MCF 10A (cell line): ENCODE measurements at places on chromosomes 3 and 15.
A peak's percentile ranks its signal among the peaks of the same experiment; 100 is the strongest.

GRCh38 chr3:161413127-161413854 lies 42.0 kb upstream of the SPTSSB start:
- H3K27me3 ChIP-seq: no peaks in the 10 kb centered on the region
- peak; percentile 90 for DNase-seq
- H3K27ac ChIP-seq: no peak overlapping the region
- H3K4me3 ChIP-seq: no peak overlapping the region
- no peaks in the 10 kb centered on the region for H3K36me3 ChIP-seq

DNA sequence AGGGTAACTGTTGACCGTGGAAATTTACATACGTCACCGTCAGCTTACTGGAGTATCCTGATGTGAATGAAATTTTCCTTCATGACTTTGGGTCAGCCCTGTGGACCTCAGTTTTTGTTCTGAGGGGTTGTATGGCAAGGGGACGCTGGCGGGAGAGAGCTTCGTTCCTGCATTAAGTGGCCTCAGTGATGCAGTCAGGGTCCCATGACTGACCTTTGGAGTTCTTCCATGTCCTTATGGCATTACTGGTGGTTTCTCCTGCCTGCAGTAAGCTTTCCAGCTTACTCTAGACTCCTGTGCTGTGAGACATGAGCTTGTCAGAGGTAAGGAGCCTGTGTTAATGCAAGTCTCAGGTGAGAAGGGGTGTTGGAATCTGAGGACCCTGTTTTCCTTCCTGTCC lies 1.8 kb downstream of the CD276 start:
- H3K4me1 ChIP-seq: peaks cover 46% of the 10 kb centered on the region
- H3K4me3 ChIP-seq: peak overlapping the region; percentile 82
- peak overlapping the region; percentile 69 for H3K27ac ChIP-seq
- no peaks in the 10 kb centered on the region for H3K27me3 ChIP-seq
- DNase-seq: no peak
- H3K36me3 ChIP-seq: no peaks in the 10 kb centered on the region

DNA sequence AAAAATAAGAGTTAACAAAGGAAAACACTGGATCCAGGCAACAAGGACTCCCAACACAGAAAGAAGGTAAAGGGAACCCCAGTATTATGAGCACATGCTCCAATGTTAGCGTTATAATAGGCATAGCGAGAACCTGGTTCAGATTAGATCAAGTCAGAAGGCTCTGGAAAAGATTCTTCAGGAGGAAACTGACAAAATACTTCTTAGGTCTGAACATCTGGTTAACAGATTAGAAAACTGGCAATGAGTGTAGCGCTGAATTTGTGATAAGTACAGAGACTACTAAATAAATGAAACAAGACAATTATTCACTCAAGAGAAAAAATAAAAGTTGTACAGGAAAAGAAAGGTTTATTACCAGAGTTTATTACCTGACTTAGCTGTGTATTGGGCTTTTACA lies 146.1 kb downstream of the DPH6 start:
- H3K27me3 ChIP-seq: no peaks in the 10 kb centered on the region
- H3K4me1 ChIP-seq: no peaks in the 10 kb centered on the region
- H3K27ac ChIP-seq: no peak overlapping the region

- DNase-seq: no peak
- no peak overlapping the region for H3K27ac ChIP-seq
- H3K36me3 ChIP-seq: no peaks in the 10 kb centered on the region
- H3K4me1 ChIP-seq: peaks cover 5% of the 10 kb centered on the region
These were observed 69.3 kb upstream of the RGMA start for GRCh38 chr15:93158097-93158900.

DNA sequence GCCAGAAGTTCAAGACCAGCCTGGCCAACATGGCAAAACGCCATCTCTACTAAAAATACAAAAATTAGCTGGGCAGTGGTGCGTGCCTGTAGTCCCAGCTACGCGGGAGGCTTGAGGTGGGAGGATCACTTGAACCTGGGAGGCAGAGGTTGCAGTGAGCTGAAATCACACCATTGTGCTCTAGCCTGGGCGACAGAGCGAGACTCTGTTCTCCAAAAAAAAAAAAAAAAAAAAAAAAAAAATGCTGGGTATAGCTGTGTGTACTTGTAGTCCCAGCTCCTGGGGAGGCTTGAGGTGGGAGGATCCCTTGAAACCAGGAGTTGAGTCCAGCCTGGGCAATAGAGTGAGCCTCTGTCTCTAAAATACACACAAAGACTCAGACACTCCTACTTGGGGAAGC lies 32.0 kb downstream of the PPP1R2 start:
- no peaks in the 10 kb centered on the region for H3K27me3 ChIP-seq
- peaks cover 38% of the 10 kb centered on the region for H3K36me3 ChIP-seq
- no peak for DNase-seq
- H3K4me1 ChIP-seq: no peaks in the 10 kb centered on the region

DNA sequence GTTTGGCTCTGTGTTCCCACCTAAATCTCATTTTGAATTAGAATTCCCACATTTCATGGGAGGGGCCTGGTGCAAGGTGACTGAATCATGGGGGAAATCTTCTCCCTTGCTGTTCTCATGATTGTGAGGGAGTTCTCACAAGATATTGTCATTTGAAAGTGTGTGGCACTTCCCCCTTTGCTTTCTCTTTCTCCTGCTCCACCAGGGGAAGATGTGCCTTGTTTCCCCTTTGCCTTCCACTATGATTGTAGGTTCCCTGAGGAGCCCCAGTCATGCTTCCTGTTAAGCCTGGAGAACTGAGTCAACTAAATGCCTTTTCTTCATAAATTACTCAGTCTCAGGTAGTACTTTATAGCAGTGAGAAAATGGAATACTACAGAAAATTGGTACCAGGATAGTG lies 157.2 kb upstream of the TPRG1 start:
- DNase-seq: no peak
- no peaks in the 10 kb centered on the region for H3K4me1 ChIP-seq
- H3K36me3 ChIP-seq: no peaks in the 10 kb centered on the region
- H3K27ac ChIP-seq: no peak overlapping the region
- no peaks in the 10 kb centered on the region for H3K27me3 ChIP-seq
